Spleen (tissue), 13 donors: ENCODE measurements at places on chromosomes 3 and 15.

- DNase-seq, result no peak
Measured at GRCh38 chr15:88704791-88705768, 66.3 kb downstream of the ISG20 start.

DNA sequence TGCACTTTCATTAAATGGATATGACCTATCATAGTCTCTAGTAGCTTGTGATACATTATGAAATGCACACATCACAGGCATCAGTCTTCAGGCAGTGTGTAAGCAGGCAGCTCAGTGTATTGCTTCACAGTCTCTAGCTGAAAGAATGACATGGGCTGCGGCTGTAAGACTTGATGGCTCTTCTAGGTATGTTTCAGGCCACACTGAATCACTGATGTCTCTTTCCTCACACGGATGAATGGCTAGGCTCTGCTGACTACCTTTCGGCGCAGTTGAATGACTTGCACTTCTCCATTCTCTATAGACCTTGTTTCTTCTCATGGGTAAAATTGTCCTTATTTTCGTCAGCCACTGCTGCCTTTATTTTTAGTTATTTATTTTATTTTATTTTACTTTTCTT is 15.4 kb downstream of the APH1B start:
- DNase-seq, result no peak

- DNase-seq, result peak; percentile 79
Measured at GRCh38 chr3:198081421-198081844, 121.4 kb downstream of the LMLN start.

GRCh38 chr3:127857333-127857732 is 35.0 kb upstream of the MGLL start:
- no peak for DNase-seq

DNA sequence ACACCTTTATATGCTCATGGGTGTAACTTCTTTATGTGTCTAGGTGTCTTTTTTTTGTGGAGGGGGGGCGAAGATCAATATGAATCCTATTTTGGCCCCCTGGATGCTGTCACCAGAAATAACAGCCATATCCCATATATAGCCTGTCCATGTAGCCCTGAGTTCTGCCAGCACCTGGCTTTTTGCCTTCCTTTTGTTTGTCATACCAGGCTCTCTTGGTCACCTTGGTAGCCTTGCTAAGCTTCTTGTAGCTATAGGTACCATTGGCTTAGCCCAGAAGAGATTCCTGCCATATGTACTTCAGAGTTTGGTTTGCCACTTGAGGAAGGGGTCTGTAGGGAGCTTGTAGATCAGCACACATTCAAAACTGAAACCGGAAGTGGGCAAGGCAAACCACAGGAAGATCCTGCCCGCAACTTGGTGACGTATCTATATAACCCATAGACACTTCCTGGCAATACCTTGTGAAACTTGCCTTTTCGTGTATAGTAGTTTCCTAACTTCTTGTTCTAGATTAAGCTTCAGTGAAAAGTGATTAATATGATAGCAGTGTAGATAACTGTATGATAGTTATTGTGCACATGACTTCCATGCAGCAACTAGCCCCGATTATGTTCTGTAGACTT is 11.9 kb downstream of the RASA2 start:
- DNase-seq, result peak; percentile 87

DNA sequence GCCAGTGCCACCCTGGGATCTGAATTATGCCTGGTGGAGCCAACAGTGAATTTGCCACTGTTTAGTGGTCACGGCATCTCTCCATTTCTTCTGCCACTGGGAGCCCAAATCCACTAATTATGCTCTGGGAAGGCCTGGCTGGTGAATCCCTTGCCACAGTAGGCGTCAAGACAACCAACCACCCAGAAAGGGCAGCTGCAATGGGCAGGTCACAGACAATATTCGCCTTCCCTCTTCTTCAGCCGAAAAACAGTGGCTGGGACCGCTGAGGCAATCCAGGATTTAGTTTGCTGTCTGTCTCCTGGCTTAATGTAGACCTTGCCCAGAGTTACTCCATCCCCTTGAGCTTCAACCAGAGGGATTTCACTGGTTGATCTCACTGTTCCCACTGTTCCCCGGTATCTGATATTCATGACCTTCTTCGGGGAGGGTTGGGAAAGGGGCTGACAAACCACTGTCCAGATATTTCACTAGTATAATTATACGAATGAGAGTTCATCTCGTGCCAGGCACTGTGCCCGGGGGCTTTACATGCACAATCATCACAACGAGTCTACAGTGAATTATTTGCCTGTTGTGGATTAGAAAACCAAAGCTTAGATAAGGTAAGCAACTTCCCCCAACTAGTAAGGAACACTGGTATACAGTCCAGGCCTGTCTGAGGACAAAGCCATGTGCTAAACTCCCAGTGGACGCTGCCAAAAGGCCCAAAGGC is 49.9 kb upstream of the RAB6B start:
- DNase-seq, result peak; percentile 31

DNA sequence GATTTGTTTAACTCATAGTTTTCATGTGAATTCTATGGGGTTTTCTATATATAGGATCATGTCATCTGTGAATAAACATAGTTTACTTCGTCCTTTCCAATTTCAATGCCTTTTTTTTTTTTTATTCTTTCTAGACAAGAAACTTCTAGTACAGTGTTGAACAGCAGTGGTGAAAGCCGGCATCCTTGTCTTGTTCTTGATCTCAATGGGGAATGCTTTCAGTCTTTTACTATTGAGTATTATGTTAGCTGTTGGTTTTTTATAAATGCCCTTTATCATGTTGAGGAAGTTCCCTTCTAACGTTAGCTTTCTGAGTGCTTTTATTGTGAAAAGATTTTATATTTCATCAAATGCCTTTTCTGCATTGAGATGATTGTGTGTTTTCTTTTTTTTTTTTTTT is 69.0 kb downstream of the SLMAP start:
- no peak for DNase-seq

- no peak for DNase-seq
Measured at GRCh38 chr3:146593776-146594175, 11.4 kb downstream of the PLSCR5 start.

- no peak for DNase-seq
Measured at GRCh38 chr3:168024537-168024941, 71.2 kb downstream of the GOLIM4 start.

GRCh38 chr3:50293079-50293801 is 1.0 kb upstream of the IFRD2 start:
- DNase-seq, result peak; percentile 86

DNA sequence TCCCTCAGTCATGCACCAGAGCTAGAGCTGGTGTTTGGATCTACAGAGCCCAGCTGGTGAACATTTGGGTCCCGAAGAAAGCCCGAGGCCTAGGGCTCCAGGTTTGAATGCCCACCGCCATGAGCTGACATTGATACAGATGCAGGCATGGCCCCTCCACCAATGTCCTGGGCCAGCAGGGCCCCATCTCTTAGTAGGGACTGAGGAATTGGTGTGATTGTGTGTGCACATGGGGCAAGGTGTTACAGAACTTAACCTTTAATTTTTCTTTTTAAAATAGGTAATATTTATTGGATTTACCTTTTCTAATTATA is 11.0 kb downstream of the PODXL2 start:
- DNase-seq, result no peak

DNA sequence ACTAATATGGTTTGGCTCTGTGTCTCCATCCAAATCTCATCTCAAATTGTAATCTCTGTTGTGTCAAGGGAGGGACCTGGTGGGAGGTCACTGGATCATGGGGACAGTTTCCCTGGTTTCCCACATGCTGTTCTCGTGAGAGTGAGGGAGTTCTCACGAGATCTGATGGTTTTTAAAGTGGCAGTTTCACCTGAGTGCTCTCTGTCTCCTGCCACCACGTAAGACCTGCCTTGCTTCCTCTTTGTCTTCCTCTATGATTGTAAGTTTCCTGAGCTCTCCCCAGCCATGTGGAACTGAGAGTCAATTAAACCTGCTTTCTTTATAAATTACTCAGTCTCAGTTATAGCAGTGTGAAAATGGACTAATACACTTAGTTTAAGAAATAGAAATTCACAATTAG is 228.9 kb downstream of the CD47 start:
- DNase-seq, result no peak

DNA sequence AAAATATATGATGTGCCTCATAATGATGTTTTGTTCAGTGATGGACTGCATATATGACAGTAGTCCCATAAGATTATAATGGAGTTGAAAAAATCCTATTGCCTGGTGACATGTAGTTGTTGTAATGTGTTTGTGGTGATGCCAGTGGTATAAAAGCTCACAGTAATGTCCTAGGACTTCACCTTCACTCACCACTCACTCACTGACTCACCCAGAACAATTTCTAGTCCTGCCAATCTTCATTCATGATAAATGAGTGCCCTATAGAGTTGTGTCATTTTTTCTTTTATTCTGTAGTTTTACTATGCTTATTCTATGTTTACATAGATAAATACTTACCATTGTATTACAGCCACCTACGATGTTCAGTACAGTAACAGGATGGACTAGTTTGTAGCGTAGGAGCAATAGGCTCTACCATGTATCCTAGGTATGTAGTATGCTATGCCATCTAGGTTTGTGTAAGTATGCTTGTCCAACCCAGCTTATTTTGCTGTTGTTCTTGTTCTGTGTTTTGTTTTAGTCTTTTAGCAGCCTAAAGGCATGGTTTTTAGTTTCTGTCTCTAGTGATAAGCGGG is 88.5 kb upstream of the LRRFIP2 start:
- DNase-seq, result no peak

DNA sequence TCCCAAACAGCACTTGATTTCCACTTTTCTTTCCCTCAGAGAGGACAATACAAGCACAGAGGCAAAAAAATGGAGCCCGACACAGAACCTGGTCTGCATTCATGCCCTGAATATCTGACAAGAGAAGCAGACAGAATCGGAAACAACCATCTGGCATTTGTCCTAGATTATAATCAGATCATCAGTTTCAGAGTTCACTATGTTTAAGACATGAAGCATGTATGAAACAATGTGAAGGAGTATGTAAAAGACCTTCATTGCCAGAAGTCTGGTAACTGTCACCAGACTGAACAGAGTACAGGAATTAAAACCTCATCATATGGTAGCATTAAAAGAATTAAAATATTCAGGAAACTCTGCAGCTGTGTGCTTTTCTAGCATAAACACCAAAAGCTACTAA is 65.0 kb downstream of the SETD2 start:
- no peak for DNase-seq

DNA sequence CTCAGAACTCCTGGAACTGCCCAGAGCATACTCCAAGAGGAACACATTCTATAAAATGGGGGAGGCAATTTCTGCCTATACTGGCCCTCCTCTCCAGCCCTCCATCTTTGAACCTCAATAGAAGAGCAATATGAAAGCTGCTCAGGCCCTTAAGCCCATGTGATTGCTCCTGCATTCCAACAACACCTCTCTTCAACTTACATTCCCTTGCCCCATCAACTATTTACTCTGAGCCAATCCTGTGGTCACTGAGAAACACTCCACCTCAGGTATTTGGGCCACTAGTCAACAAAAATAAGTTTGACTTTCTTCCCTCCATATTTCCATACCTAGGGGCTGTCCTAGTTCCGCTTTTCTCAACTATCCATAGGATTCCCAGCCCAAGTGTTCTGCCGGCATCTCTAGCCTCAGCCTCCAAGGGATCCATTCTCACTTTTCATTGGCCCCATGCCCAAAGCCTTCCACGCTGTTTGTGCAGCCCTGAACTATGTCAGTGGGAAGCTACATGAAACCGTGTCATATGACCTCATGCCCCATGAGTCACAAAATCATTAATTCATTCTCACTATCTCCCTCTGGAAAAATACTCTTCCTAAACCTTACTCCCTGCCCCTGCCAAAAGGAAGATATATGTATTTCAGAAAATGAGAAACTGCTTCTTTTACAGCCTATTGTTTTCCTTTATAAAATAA is 61.6 kb downstream of the GJD2 start:
- DNase-seq, result no peak

- no peak for DNase-seq
Measured at GRCh38 chr3:123780656-123781055, 103.5 kb downstream of the MYLK start.

- peak; percentile 22 for DNase-seq
Measured at GRCh38 chr3:123446210-123446609, 2.7 kb downstream of the ADCY5 start.
